IgD-negative memory B cell (primary cell): ENCODE measurements at places on chromosomes 6 and 20. TPM values are rescaled to one million over a fixed set of nuclear protein-coding genes. Genes with fewer than 3 reads are reported as not detected.

Gene SUN5
- polyA plus RNA-seq = not detected

Gene SCP2D1
- polyA plus RNA-seq = not detected

Gene RAB23
- 0.74 TPM for polyA plus RNA-seq

Gene HLA-DRB1
- polyA plus RNA-seq = 1,928 TPM

Gene FAM209A
- not detected for polyA plus RNA-seq

Gene TINAG
- polyA plus RNA-seq = not detected

Gene MAPK13
- polyA plus RNA-seq = 47.1 TPM

Gene MYO6
- 0.23 TPM for polyA plus RNA-seq

Gene PAX1
- polyA plus RNA-seq = not detected

Gene XKR7
- not detected for polyA plus RNA-seq

Gene ARFGEF3
- polyA plus RNA-seq = not detected

Gene ETV7
- 5.1 TPM for polyA plus RNA-seq

Gene DEF6
- polyA plus RNA-seq = 122 TPM

Gene F13A1
- polyA plus RNA-seq = 3.7 TPM

Gene EPB41L2
- 21.2 TPM for polyA plus RNA-seq

Gene CTSZ
- polyA plus RNA-seq = 34.7 TPM

Gene C20orf144
- polyA plus RNA-seq = not detected

Gene DPPA5
- polyA plus RNA-seq = not detected

Gene DTNBP1
- polyA plus RNA-seq = 56.3 TPM

Gene CAGE1
- polyA plus RNA-seq = not detected
